ENCODE measurements at places on chromosomes 7 and 10.

DNA sequence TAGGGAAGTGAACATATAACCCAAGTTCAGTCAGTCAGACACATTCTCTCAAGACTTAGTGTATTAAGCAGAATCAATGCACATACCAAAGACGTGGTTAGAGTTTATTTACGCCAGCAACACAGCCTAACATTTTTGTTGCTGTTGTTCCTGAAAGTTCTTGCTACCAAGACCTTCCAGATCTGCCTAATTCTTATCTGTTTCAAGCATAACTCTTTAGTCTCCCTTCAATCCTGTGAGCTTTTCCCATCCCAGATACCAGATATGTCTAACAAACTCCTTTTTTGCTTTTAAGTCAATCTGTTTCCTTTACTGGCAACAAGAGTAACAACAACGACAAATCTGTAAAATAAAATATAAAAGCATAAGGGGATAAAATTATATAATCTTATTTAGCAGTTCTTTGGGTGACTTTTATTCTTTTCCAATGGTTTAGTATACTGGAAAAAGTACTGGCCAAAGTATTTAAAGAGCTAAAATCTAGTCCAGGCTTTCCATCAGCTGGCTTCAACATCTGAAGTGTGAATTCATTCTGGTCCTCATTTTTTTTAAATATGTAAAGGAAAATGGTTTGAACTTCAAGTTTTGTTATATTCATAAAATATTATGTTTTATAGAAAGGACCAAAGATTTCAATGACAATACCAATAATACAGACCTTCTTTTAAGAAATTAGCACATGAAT is 193.8 kb downstream of the IMMP2L start:
- DNase-seq, result no peak

- peak; percentile 30 for DNase-seq
These were observed 3.4 kb upstream of the CHST12 start for GRCh38 chr7:2399848-2400587.

GRCh38 chr7:147251751-147252325 is 1135.2 kb downstream of the CNTNAP2 start:
- DNase-seq, result no peak

- no peak for DNase-seq
These were observed 827.7 kb downstream of the SORCS3 start for GRCh38 chr10:105468759-105469158.

DNA sequence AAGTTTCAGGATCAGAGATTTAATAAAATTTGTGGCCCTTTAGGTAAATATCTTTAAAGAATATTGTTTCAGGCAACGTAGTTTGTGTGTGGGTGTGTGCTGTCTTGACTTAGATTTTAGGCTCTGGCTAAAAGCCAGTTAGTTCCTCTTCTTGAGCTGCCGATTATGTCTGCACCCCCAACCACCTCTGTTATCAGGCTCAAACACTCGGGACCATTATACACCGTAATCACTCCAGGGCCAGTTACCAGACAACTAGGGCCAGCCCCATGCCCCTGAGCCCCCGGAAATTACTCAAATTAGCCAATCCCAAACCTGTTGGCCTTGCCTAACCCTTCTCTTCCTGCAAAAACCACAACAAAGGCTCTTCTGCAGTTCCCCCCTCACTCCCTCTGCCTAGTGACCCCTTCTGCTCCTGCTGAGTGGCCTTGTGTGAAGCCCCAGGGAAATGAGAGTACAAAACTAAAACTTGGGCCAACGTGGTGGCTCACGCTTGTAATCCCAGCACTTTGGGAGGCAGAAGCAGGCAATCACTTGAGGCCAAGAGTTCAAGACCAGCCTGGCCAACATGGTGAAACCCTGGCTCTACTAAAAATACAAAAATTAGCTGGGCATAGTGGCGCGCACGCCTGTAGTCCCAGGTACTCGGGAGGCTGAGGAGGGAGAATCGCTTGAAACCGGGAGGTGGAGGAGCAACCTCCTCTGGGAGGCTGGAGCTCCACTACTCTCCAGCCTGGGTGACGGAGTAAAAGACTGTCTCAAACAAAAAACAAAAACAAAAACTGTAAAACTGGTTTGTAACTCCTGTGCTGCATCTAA is 9.2 kb upstream of the HNRNPF start:
- DNase-seq, result peak; percentile 69

GRCh38 chr10:132595854-132596253 is 58.3 kb downstream of the INPP5A start:
- no peak for DNase-seq

GRCh38 chr10:33739031-33739430 is 404.6 kb upstream of the NRP1 start:
- no peak for DNase-seq

DNA sequence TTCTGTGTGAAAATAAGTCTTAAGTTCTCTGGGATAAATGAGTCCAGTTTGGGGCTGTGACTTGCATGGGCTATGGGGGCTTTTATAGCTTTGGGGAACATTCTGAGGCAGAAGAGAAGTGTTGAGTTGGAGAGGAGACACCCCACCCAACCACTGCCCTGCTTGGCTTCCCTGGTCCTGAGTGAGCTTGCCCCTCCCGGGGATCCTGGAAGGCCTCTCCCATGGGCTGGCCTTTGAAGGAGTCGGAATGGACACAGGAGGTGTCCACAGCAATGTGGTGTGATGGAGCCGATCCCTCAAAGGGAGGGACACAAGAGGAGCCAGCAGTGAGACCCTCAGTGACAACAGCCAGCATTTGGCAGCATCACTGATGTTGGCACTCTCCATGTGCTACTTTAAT is 89.8 kb downstream of the GLRX3 start:
- no peak for DNase-seq

GRCh38 chr10:127374074-127374680 is 174.9 kb upstream of the NPS start:
- no peak for DNase-seq

DNA sequence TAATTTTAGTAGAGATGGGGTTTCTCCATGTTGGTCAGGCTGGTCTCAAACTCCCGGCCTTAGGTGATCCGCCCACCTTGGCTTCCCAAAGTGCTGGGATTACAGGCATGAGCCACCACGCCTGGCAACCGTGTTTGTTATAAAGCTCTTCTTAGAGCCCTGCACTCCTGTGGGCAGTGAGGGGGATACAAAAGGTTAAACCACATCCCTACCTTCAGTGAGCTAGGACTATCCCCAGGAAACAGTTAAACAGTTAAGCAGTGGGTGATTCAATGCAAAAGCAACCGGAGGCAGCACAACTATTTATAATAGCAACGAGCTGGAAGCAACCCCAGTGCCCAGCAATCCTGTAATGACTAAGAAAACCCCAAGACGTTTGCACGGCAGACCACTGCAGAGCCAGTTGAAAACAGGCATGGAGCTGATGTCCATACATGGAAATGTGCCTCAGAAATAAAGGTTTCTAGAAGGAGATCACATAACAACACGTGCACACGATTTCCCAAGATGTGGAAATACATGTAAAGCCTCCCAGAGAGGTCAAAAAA is 107.2 kb upstream of the LYZL2 start:
- peak; percentile 47 for DNase-seq

DNA sequence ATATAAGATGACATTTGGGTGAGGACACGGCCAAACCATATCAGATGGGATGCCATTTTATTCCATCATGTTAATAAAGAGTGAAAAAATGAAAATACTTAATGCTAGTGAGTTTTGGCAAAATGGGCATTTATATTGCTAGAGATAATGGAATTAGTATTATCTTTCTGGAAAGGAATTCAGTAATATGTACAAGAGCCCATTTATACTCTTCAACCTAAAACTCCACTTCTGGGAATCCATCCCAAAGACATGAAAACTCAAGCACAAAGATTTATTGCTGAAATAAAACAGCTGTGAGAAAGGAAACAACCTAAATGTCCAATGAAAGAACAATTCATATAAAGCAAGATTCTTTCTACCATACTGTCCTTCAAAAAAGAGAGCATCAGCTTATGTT is 96.0 kb upstream of the TMEM168 start:
- DNase-seq, result no peak

GRCh38 chr7:80772347-80772993 is 134.0 kb downstream of the CD36 start:
- no peak for DNase-seq

- DNase-seq, result no peak
These were observed 24.0 kb downstream of the ZPBP start for GRCh38 chr7:50068850-50069551.

- no peak for DNase-seq
These were observed 2.6 kb upstream of the PCBD1 start for GRCh38 chr10:70890917-70891431.

All from stimulated activated naive CD8-positive, alpha-beta T cell treated with anti-CD3 and anti-CD28 coated beads, Interleukin-15, Interleukin-2, amounts not matched to agents 100 U/mL and 50 U/mL, for 24 hours (primary cell).